Activated T-helper 1 cell treated with Interleukin-2 at 50 U/mL for 16 hours (primary cell): ENCODE measurements at places on chromosomes 5 and 9.

GRCh38 chr5:32504989-32505596, 60.6 kb upstream of the ZFR start:
- DNase-seq = no peak

DNA sequence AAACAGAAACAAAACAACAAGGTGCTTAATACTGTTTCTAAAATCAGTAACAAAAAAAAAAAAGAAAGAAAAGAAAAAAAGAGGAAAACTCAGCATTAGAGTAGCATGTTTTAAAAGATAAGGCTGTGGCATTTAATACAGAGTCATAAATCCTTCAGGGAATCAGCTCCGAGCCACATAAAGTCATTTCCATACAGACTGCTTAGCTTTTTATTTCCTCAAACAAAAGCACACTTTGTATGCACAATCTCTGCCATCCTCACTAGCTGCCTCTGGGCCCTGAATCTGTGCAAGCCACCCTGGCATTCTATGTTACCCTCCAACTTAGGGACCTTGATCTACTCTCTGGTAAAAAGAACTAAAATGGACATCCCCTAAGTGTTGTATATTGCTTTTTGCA, 87.6 kb downstream of the SEMA6A start:
- DNase-seq = no peak

DNA sequence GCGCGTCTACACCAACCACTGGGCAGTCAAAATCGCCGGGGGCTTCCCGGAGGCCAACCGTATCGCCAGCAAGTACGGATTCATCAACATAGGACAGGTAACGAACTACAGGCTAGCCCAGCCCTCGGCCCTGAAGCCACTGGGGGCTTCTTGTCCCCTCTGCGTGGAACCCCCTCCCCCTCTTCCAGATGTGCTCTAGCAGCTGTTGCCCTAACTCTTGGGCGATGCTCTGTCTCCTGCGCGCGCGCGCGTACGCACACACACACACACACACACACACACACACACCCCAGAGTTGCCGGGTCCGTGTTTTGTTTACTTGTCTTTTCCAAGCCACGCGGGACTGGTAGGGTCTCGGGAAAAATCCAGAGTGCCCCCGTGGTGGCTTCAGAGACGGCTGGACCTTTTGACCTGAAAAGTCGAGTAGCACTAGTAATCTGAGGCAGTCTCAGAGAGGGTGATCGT, 836 bp downstream of the PCSK5 start:
- no peak for DNase-seq

DNA sequence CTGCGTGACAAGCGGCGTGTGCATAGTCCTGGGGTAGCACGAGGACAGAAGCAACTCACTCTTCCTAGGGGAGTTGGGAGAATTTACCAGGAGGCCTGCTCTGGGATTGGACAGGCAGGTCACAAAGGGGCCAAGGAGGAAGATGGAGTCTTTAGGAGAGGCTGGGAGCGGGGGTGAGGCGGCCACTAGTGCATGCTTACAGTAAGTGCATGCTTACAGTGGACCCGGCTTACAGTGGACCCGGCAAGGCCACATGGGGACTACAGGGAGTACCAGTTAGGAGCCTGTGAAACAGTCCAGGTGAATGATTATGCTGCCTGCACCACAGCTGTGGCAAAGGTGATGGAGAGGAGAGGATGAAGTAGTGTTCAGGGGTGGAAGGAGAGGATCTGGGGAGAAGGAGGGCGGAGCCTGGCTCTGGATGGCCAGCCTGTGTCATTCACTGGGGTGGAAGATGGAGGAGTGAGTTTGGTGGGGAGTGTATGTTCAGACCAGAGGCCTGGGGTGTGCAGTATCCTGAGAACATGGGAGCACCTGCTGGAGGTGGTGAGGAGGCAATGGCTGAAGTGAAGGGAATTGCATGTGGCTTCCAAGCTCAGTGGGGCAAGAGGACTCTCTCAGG, 78.7 kb downstream of the CRB2 start:
- DNase-seq = no peak

- no peak for DNase-seq
Measured at GRCh38 chr5:117888688-117889087, 1099.7 kb downstream of the DTWD2 start.

DNA sequence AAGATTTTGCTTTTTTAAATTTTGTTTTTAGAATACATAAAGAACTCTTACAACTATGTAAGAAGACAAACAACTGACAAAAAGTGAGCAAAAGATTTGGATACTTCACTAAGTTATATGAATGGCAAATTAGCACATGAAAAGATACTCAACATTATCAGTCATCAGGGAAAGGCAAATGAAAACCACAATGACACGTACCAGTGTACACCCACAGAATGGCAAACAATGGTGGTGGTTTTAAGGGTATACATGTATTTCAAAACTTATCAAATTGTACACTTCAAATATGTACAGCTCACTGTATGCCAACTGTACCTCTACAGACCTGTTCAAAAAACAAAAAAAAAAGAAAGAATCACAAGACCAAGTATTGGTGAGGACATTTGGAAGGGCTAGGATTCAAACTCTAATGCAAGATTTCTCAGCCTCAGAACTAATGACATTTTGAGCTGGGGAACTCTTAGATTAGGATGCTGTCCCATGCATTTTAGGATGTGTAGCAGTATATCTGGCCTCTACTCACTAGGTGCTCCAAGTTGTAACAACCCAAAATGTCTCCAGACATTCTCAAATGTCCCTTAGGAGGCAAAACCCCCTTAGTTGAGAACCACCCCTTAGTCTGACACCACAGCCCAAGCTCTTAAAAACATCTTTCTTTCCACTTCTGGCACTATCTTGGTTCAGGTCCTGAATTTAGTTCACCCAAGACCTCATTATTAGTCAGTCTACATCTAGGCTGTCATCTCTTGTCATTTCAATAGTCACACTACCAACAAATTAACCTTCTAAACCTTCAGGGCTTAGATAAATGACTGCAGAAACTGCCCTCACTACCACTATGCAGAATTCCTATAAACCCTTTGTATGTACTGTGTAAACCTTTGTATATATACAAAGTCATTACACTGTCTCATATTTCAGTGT, 9.7 kb downstream of the SCAI start:
- no peak for DNase-seq

- DNase-seq = no peak
Measured at GRCh38 chr5:68793074-68793473, 300.7 kb upstream of the SLC30A5 start.

DNA sequence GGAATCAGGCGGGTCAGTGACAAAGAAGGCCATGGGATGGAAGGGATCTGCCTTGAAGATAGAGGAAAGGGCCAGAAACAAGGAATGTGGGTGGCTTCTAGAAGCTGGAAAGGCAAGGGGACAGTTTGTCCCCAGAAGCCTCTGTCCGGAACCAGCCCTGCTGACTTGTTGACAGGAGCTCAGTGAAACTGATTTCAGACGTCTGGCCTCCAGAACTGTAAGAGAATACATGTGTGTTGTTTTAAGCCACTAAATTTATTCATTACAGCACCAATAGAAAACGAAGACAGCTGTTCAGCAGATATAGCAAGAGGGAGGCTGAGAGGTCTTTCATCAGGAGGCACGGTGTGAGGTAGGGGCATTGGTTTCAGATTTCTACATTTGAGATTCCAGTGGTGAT, 422.5 kb downstream of the KDM4C start:
- no peak for DNase-seq

GRCh38 chr9:134035041-134036039, 10.1 kb downstream of the BRD3OS start:
- DNase-seq = no peak
